Activated CD4-positive, alpha-beta T cell treated with anti-CD3 and anti-CD28 coated beads for 1 hour (primary cell): ENCODE measurements at places on chromosomes 4 and X.

- DNase-seq: no peak
Measured at GRCh38 chrX:47247999-47248320, 15.2 kb downstream of the USP11 start.

DNA sequence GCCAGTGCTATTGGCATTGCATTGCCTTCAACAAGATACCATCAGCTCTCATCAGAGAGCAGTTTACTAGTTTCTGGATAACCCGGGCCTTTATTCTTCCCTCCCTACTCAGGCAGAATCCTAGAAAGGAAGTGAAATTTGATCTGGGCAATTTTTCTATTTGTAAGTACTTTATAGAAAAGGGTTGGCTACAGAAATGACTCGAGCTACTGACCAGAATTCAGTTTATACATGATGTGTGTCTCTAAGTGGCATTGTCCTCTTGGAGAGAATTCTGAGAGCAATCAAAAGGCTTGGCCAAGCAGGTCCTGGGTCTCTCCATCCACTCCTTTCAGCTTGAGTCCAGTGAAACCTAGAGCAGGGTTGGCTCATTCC, 192.7 kb upstream of the LEF1 start:
- DNase-seq: no peak

DNA sequence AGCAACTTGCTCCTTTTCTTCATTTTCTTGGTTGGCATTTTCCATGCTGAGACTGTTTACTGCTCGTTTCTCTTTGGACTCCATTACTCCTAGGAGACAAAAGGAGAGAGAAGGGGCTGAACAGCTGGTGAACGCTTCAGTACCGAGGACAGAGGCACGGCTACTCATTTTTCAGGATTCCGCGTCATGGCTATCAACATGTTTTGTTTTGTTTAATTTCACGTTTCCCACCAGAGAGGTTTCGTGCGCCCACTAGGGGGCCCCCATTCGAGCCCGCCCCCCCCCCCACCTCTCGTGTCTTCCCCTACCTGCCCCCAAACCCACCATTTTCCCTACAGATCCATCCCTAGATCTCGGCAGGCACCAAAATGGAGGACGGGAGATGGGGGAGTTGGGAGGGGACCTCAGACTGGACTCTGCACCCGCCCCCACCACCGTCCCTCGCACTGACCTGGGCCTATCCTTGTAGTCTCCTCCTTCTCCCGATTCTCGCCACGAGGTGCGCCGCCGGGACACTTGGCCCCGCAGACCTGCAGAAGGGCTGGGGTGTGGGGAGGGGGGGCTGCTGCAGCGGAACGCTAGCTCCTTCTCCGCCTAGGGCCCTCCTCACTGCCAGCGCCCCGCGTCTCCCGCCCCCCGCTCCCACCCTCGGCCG, 653 bp downstream of the BEX1 start:
- no peak for DNase-seq

DNA sequence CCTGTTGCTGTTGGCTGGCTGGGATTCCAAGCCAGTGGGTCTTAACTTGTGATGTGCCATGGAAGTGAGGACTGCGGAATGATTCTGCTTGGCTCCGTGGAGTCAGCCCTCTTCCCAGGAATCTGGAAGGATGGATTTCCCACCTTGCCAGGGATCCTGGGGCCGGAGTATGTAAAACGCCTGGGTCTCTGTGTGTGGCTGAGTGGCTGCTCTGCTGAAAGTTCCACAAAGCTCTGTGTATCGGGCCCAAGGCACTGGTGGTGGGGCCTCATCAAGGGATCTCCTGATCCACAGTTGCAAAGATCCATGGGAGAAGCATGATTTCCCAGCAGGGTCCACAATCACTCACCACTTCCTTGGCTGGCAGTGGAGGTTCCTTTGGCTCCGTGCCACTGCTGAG, 24.1 kb upstream of the TMEM271 start:
- no peak for DNase-seq

- no peak for DNase-seq
Measured at GRCh38 chr4:19583827-19584569, 667.7 kb upstream of the SLIT2 start.

GRCh38 chr4:72418458-72418857, 150.6 kb downstream of the ADAMTS3 start:
- DNase-seq: no peak

- DNase-seq: no peak
Measured at GRCh38 chrX:41314881-41315280, 19.1 kb upstream of the DDX3X start.

DNA sequence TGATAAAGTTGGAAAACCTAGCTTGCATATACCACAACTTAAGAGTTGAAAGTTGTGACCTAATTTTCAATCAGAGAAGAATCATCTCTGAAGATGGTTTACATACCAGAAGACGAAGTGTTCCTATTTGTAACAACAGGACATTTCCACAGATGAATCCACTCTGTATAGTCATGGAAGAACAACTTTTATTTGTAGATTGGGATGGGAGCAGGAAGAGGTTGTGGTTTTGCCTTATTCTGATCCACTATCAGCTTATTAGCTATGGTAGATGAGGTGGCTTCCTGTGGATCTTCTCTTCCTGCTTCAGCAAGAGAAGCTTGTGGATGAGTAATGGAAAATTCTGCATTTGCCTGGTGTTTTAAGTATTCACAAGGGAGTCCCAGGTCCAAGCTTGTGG, 18.6 kb upstream of the SUPT20HL1 start:
- no peak for DNase-seq

- no peak for DNase-seq
Measured at GRCh38 chr4:104559502-104559901, 64.8 kb upstream of the CXXC4 start.
